ENCODE measurements at places on chromosomes 3 and 15. TPM values are rescaled to one million over a fixed set of nuclear protein-coding genes. Genes with fewer than 3 reads are reported as not detected.
A peak's percentile ranks its signal among the peaks of the same experiment; 100 is the strongest.

CHRNB4 gene
- total RNA-seq, result not detected

PBRM1 gene
- 24.5 TPM for total RNA-seq

SQOR gene
- total RNA-seq, result 194 TPM

ITIH3 gene
- 0.71 TPM for total RNA-seq

SLC22A14 gene
- total RNA-seq, result not detected

LDHAL6B gene
- total RNA-seq, result not detected

SYNPR gene
- total RNA-seq, result not detected

DNA sequence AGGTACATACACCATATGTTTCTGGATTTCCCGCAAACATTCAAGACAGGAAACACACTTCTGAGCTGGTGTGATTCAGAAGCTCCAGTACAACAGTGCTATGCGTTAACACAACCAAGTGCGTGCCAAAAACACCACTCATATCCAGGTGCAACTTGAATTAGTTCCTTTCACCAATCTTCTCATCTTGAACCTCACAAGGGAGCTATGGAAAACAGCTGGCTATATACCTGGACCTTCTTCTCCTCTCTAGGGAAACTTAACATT is 31.3 kb downstream of the SUSD5 start:
- DNase-seq, result no peak

- DNase-seq, result no peak
These were observed 174.7 kb downstream of the IGF1R start for GRCh38 chr15:98823012-98823458.

GRCh38 chr3:29683018-29683993 is 402.4 kb downstream of the RBMS3 start:
- no peak for DNase-seq

DNA sequence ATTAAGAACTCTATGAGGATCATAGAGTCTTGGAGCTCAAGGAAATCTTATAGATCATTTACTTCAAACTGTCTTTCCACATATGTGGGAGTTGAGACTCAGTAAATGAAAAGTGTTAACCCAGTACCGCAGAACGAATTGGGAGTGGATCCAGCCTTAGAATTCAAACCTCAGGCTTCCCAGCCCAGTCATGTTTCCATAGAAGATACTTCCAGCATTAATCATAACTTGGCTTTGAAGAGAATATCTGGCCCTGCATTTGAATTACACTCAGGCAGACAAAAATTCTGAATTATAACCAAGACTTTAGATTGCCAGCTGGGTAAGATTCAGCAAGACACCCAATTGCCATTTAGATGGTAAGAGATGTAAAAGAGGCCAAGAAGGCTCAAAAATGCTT is 972.0 kb downstream of the TUSC7 start:
- DNase-seq, result no peak

DNA sequence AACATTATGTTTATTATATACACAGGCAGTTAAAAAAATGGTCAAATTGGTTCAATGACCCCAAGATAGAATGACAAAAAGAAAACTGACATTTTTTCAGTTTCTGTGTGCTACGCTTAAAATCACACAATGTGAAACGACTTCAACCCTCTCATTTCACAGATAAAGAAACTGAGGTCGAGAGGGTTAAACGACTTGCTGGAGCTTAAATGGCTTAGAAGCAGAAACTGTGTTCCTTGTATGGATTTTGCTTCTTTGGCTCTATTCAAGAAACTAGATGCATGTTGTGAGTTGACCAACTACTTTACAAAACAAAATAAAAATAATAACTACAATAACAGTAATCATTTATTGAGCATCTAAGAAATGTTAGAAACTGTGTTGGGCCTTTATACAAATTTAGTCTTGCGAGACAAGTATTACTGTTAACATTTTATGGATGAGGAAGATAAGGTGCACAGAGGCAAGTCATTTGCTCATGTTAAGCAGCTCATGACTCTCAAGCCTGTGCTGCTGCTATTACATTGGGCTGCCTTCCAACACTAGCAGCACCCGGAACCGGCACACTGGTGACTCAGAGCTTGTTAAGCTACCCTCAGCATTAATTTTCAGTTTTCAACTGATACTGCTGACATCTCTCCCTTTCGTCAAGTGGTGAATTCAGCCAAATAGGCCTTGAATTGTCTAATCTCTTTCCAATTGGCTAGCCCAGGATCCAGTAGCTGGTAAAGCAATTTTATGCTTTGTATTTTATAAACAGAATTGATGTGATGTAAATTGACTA is 487.6 kb downstream of the NAALADL2 start:
- peak; percentile 5 for DNase-seq

GRCh38 chr15:94844538-94845389 is 613.4 kb downstream of the MCTP2 start:
- DNase-seq, result peak; percentile 17

GRCh38 chr3:14570864-14571263 is 30.7 kb upstream of the GRIP2 start:
- no peak for DNase-seq

DNA sequence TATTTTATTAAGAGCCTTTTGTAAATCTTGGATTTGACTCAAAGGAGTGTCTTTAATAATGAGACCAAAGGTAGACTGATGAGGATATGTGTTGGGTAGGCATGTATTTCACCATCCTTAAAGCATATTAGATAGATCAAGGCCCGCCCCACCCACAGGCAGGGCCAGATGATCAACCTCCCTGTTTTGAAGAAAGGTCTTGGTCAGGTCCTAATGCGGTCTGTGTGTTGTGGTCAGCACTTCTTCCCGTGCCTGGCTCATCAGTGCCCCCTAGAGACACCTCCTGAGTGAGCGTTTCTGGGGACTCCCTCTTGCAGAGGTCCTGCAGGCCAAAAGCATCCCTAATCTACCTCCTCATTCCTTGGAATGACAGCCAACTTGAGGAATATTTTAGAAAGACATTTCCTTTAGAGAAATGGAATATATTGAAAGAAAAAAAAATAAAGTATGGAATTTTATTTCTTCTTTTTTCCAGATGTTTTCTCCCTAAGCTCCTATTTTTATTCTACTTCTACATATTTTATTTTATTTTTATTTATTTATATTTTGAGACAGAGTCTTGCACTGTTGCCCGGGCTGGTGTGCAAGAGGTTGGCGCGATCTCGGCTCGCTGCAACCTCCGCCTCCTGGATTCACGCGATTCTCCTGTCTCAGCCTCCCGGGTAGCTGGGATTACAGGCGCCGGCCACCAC is 6.0 kb downstream of the TM4SF4 start:
- DNase-seq, result peak; percentile 74

DNA sequence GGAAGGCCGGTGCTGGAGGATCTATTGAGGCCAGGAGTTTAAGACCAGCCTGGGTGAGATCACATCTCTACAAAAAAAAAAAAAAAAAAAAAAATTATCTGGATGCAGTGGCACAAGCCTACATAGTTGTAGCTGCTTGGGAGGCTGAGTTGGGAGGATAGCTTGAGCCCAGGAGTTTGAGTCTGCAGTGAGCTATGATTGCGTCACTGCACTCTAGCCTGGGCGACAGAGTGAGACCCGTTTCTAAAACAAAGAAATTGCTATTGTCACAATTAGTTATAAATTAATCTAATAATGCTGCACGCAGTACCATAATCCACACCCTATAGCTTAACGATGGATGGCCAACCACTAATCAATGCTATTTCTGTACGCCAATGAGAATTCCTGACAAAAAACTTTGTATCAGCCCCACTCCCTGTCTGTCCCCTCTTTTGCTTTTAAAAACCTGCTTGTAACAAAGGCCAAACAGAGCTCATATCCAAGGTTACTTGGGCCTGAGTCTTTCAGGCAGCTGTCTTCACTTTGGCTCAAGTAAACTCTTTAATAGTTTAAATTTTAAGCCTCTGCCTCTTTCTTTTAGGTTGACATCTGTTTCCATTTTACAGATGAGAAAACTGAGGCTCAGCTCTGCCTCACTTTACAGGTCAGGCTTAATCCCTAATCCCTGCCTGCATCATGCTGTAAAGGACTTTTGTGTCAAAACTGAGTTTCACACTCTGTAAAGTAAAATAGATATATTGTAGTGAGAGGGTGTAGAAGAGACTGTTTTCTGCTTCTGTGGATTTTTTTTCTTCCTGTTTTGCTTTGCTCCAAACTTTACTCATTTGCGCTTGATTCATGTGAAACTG is 10.9 kb downstream of the FLNB start:
- no peak for DNase-seq

- DNase-seq, result no peak
These were observed 18.3 kb downstream of the PLCD1 start for GRCh38 chr3:38011111-38011510.

- no peak for DNase-seq
These were observed 3.4 kb upstream of the TPM1 start for GRCh38 chr15:63038926-63039673.

DNA sequence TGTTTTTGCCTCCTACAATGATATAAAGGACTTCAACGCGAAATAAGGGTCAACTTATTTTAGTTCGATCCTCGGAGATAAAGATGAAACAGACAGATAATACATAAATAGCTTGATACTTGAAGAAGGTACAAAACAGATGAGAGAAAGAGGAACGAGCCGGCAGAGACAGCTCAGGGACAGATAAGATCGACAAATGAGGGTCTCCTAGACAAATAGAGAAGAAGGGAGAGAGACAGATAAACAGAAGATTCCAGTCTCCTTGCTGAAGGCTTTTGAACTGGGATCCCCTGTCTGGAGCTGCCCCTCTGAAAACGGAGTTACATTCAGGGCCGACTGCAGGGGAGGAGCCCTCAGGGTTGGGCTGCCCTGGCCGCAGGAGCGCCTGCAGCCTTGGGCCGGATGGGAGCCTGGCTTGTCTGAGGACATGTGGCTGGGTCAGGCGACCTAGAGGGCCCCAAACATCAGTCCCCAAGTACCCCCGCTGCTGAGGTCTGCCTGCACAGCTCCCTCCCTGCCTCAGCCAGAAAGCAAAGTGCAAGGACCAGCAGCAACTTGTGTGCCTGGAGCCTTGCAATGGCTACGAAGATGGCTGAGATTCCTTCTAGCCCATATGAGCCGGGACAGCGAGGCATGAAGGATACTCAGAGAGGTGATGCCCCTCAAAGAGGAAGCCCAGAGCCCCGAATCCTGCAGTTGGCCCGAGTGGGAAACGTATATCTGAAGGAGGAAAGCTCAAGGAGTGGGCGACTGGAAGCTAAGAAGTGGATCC is 926 bp upstream of the SKOR1 start:
- DNase-seq, result no peak

DNA sequence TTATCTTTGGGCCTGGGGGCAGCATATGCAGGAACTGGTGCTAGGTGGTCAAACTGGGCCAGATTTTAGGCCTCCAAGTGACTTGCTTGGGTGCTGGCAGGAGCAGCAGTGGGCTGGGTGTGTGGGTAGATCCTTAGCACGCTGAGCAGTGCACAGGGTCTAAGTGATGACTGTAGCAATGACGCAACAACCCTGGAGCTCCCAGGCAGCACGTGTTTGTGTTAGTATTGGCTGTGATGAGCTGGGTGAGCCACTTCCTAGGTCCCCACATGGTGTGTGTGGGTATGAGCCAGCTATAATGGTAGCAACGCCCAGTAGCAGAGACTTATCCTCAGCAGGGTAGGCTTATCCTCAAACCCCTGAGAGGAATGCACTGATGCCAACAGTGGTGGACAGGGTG is 570.6 kb upstream of the ROBO1 start:
- DNase-seq, result no peak

DNA sequence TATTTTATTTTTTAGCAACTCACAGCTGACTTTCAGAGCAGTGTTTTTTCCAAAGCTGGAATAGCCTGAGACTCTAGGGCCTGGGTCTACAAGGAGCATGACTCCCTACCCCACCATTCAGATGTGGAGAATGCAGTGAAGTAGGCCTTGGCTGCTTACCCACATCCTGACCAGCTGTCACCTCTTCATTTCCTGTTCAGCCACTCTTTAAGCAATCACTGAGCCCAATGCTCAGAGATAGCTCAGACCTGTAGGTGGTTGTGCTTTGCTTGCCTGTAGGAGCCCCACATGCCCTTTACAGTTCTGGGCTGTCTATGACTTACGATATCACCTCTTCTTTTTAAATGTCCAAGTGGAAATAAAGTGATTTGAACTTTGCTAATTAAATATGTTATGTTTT is 148.1 kb downstream of the NEK11 start:
- DNase-seq, result no peak

DNA sequence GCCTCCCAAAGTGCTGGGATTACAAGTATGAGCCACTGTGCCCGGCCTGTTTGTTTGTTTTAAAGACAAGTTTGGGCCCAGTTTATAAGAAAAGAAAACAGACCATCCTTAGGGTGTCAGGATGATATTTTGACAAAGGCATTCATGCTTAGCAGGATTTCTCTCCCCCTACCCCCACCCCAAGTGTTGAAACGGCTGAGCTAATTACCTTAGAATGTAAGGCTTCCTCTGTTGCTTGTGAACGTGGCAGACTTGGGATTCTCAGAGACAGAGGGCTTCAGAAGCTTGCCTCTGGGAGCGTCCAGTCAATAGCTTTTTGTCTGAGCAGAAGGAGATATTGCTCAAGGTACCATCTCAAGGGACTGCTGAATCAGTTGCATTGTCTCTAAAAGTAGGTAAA is 24.0 kb downstream of the FLNB start:
- no peak for DNase-seq

DNA sequence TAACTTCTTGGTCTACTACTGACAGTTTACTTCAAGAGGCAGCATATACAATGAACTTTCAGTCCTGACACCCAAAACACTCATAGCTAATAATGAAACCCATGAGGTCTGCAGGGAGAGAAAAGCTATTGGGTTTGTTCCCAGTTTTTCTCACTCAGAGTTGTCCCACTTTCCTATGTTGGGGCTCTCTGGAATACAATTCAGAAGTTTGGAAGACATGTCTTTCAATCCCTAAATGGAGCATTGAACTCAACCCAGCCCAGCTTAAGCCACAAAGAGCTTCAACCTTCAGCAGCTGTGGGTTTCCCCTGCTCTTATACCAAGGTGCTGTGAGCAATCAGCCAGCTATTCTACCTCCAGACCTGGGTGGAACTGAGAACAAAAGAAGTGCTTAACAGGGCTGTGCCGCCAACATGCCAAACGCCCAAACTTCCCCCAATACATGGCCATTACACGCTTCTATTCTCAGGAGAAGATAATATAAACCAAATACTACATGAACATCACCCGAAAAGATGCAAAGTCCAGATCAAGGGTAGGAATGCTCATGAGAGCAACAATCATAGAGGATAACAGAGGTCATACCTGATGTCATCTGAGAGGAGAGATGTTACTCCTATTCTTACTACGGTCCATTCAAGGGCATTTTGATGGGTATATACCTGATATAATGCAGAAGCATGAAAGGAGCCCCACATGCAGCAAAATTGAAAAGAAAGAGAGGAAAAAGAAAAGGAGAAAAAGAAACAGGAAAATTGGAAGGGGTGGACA is 131.2 kb upstream of the TGFBR2 start:
- DNase-seq, result no peak

Data from gastrocnemius medialis (tissue), 4 donors.